ENCODE measurements at places on chromosomes 13 and 19.

- DNase-seq, result no peak
These were observed 1100.7 kb upstream of the PRR20A start for GRCh38 chr13:56039992-56040391.

- no peak for DNase-seq
These were observed 68.6 kb downstream of the DPF1 start for GRCh38 chr19:38155453-38155852.

DNA sequence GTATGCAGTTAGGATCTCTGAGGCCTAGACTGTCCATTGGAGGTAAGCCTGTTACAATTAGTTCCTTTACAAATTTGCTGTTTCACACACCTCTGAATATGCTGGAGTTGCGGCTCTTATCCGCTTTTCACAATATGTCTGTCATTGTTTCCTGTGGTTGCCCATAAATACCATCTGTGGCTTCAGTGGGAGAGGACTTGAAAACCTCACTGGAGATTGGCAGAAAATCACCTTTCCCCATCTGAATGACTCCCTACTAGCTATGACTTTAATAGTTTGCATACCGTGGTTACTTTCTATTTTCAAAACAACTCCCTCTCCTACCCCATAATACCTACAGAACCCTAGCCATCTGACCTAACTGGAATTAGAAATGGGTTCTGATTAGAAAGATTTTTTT lies 454.3 kb downstream of the PCDH17 start:
- DNase-seq, result no peak

- DNase-seq, result no peak
These were observed 12.5 kb upstream of the CYP2A6 start for GRCh38 chr19:40862785-40863184.

- DNase-seq, result no peak
These were observed 1.7 kb upstream of the ETV2 start for GRCh38 chr19:35639863-35640262.

- DNase-seq, result no peak
These were observed 25.9 kb downstream of the IGFL2 start for GRCh38 chr19:46173886-46174480.
